ENCODE measurements at places on chromosomes 1 and 21.

GRCh38 chr1:17419626-17420328 lies 19.7 kb downstream of the RCC2 start:
- DNase-seq: peak; percentile 77

DNA sequence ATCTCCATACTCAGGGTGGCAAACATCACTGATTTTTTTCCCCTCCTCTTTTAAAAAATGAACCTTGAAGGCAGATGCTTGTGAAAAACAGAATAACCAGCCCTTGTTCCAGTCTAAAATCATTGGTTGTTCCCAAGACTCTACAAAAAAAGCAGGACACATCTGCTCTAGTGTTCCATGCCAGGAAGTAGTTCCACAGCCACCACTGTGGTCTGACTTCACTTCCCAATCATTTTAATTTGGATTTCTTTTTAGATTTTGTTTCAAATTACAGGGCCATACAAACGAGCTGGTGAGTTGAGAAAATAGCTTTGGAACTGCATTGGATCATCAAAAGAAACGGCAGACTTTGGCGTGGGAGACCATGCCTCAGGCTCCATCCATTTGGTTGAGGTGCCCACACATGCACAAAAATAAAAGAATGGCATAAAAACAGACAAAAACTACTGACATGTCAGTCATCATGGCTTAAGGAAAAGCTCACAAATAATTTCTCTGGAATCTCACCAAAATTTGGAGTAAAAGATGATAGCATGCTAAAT lies 210.0 kb downstream of the GABPA start:
- no peak for DNase-seq

- DNase-seq: no peak
Measured at GRCh38 chr1:19636065-19636464, 8.0 kb upstream of the NBL1 start.

GRCh38 chr1:214966346-214966745 lies 116.2 kb upstream of the KCNK2 start:
- no peak for DNase-seq

- DNase-seq: no peak
Measured at GRCh38 chr1:178497903-178498478, 1.2 kb upstream of the CLEC20A start.
